ENCODE measurements at places on chromosomes 6 and 20.

- DNase-seq, result no peak
These were observed 29.4 kb downstream of the UNC5CL start for GRCh38 chr6:41009669-41010068.

- no peak for DNase-seq
These were observed 2.1 kb downstream of the TOP1 start for GRCh38 chr20:41030531-41031242.

GRCh38 chr6:475314-475713 lies 83.8 kb downstream of the IRF4 start:
- DNase-seq, result no peak

- DNase-seq, result no peak
These were observed 46.8 kb downstream of the CD24 start for GRCh38 chr6:106927531-106928398.
